ENCODE measurements at places on chromosomes 13 and 19. TPM values are rescaled to one million over a fixed set of nuclear protein-coding genes. Genes with fewer than 3 reads are reported as not detected.

DNA sequence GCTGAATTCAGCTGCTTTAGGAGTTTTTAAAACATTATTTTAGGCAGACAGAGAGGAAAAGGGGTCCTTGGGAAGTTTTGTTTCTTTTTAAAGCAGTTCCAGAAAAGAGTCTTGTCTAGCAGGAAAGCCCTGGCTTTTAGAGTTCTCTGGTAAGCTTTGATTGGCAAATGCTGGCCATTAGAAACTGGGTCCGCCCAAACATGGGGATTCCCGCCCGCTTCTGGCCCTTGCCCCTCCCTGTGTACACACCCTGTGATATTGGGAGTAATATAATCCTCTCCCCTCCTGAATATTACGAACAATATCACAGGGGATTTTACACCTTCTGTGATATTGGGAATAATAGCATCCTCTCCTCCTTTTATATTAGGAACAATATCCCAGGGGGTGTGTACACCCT, 58.9 kb downstream of the ERICH4 start:
- DNase-seq: no peak
- H3K27ac ChIP-seq: no peak overlapping the region
- H3K27me3 ChIP-seq: peaks cover 15% of the 10 kb centered on the region
- no peaks in the 10 kb centered on the region for H3K36me3 ChIP-seq

DNA sequence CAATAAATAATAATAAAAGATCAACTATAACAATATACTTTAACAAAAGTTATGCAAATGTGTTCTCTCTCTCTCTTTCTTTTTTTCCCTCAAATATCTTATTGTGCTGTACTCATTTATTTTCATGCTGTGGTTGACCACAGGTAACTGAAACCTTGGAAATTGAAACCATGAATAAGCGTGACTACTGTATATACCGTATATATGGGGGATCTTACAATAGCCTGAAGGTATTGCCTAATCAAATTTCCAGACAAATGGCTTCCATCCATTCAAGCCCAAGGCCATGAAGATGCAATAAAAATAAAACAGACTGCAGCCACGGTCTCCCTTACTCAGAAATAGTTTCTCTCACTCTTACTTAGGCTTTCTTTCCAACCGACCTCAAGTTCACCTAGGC, 98.3 kb downstream of the SLITRK6 start:
- no peaks in the 10 kb centered on the region for H3K4me1 ChIP-seq
- no peaks in the 10 kb centered on the region for H3K27me3 ChIP-seq
- H3K4me3 ChIP-seq: no peak overlapping the region
- no peak overlapping the region for H3K27ac ChIP-seq

DNA sequence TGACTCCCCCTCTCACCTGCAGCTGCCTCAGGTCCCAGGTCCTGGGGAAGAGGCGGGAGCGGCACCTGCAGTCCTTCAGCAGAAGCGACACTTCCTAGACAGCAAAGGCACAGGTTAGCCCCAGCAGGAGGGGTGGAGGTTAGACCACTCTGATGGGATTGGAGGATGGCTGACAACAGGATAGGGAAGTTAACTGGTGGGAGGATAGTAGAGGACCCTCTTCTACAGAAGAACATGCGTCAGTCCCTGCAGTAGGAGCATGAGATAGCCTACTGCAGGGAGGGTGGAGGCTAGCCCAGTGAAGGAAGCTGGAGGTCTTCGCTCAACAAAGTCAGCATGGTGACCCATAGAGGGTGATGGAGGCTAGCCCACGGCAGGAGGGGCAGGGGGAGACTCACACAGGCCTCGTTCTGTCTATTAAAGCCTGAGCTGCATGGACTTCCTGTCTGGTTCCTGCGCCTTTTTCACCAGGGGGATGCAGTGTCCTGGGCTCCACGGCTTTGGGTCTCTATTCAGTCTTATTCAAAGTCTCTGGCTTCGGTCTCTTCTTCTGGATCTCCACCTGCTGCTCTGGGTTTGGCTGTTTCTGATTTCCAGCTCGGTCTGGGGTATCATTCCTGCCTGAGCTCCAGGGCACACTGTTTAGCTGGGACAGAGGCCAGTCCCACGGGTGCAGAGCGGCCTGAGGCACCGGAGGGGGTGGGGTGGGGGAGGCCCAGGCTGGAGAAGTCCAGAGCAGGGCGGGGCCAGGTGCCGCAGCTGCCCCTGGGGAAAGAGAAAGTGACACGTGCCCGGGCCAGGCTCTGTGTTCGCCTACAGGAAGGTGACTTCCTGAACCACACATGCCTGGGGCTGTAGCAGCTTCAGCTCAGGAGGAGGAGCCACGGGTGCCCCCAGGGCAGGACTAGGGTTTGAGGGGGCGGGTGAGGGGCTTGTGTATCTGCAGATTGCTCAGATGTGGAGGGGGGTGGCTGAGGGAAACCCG, 7.3 kb downstream of the IFNL3 start:
- peak overlapping the region; percentile 14 for H3K27ac ChIP-seq
- no peak for DNase-seq
- H3K4me3 ChIP-seq: no peak overlapping the region
- H3K36me3 ChIP-seq: no peaks in the 10 kb centered on the region

- no peak for DNase-seq
- peaks cover 8% of the 10 kb centered on the region for H3K27me3 ChIP-seq
Measured at GRCh38 chr13:111139452-111139851, 24.3 kb downstream of the ARHGEF7 start.

DNA sequence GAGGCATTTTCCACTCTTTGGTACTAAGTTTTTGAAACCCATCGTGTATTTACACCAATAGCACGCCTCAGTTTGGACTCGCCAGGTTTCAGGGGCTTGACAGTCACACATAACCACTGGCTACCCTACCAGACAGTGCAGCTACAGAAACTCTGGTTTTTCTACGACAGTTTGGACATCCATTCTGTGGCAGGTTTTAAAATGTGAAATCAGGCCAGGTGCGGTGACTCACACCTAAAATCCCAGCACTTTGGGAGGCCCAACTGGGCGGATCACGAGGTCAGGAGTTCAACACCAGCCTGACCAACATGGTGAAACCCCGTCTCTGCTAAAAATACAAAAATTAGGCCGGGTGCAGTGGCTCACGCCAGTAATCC, 13.2 kb downstream of the KDELR1 start:
- H3K4me1 ChIP-seq: no peaks in the 10 kb centered on the region
- no peak overlapping the region for H3K27ac ChIP-seq
- H3K4me3 ChIP-seq: no peak overlapping the region

- H3K4me1 ChIP-seq: peaks cover 20% of the 10 kb centered on the region
- H3K27me3 ChIP-seq: no peaks in the 10 kb centered on the region
- no peak overlapping the region for H3K27ac ChIP-seq
- no peak for DNase-seq
- no peaks in the 10 kb centered on the region for H3K36me3 ChIP-seq
Measured at GRCh38 chr13:30113983-30114570, 193.3 kb downstream of the KATNAL1 start.

- no peaks in the 10 kb centered on the region for H3K27me3 ChIP-seq
- H3K36me3 ChIP-seq: no peaks in the 10 kb centered on the region
- H3K27ac ChIP-seq: no peak overlapping the region
- no peak for DNase-seq
- H3K4me1 ChIP-seq: no peaks in the 10 kb centered on the region
Measured at GRCh38 chr13:83211301-83211700, 671.0 kb downstream of the SLITRK1 start.

DNA sequence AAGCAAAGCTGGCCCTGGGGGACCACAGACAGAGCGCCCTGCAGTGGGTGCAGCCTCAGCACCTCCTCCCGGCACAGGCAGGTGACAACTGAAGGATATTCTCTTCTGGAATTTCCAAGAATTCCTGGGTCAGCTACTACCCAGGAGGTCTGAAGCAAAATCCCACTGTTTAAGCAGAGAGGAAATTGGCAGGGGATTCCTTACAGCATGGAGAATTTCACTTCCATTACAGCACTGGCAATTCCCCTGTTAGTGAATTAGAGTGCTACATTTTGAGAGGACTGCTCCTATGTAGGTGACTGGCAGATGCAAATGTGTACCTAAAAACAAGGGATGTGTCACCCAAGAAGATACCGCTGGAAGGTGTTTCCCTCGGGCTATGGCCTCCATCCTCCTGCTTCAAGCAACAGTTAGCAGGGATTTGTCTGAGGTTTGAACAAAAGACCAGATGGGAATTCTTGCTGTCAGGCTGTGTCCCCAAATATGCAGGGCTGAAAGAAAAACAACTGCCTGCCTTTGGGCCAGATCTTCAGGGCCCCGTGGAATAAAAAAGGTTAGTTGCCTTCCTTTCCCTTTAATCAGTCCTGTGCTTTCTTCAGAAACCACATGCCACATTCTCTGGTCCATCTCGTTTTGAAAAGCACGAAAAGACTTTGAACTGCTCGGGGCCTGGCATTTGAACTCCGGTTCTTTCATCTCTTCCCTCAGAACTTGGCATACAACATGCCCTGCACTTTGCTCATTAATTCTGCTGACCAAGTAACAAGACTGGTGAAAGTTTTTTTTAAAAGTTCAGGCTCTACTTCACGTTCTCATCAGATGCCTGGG, 296.4 kb downstream of the DNAJC15 start:
- peaks cover 2% of the 10 kb centered on the region for H3K27me3 ChIP-seq
- no peak for DNase-seq

- no peak overlapping the region for H3K27ac ChIP-seq
- DNase-seq: no peak
- no peaks in the 10 kb centered on the region for H3K27me3 ChIP-seq
- no peaks in the 10 kb centered on the region for H3K36me3 ChIP-seq
- no peaks in the 10 kb centered on the region for H3K4me1 ChIP-seq
Measured at GRCh38 chr13:113734826-113735125, 24.2 kb upstream of the TMEM255B start.

- H3K27ac ChIP-seq: no peak within 1 kb of the TSS
- no peak within 1 kb of the TSS for H3K4me3 ChIP-seq
- H3K36me3 ChIP-seq: no peaks in the 10 kb centered on the region
- peaks cover 16% of the 10 kb centered on the region for H3K4me1 ChIP-seq
- no peaks in the 10 kb centered on the region for H3K27me3 ChIP-seq
- no peak for DNase-seq
Measured at GRCh38 chr19:42442833-42443232, at the start of gene CXCL17. CXCL17 (minus strand) TSS chr19:42442946; CDS start chr19:42442832, 114 bp downstream.

GRCh38 chr13:19069684-19070397, 111.8 kb downstream of the TUBA3C start:
- DNase-seq: no peak
- no peak overlapping the region for H3K4me3 ChIP-seq
- no peak overlapping the region for H3K27ac ChIP-seq
- H3K36me3 ChIP-seq: no peaks in the 10 kb centered on the region
- H3K4me1 ChIP-seq: no peaks in the 10 kb centered on the region

PNMA8C gene
- total RNA-seq: not detected

MEIOSIN gene
- not detected for total RNA-seq

CYP4F2 gene
- not detected for total RNA-seq

ZNF790 gene
- total RNA-seq: 3.7 TPM
